ENCODE measurements at places on chromosomes 4 and X.

DNA sequence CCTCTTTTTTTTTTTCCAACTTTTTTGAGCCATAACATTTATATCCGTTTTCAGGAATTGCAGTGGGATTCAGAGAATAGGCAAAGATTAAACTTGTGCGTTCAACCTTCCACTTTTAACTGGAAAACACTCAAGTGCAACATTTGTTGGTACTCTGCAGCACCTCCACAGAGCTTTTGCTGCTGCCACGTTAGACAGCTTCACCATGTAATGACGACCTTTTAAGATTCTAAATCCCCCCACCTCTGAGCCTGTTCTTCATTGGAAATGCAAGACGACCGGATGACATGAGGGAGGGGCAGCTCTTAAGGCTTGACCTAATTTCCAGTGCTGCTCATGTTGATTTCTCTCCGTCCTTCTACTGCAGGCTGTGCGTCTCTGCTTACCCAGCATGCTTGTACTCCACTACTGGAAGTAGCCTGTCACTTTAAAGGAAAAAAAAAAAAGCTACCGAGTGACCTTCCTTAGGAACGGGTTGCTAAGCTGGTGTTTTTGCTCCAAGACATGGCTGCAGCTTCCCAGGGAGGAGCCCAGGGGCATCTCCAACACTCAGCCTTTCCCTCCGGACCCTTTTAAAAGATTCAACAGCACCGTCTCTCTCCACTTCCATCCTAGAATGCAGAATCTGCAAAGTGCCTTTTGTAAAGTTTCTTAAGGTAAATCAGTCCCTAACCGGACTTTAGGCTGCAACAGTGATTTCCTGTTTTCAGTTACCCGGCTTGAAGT lies at the start of gene CC2D2A:
CC2D2A (plus strand) TSS at position 481 of the 726 bp plus-strand sequence. CDS start 6,051 bp downstream, outside the sequence.
- DNase-seq: peak; percentile 41

DNA sequence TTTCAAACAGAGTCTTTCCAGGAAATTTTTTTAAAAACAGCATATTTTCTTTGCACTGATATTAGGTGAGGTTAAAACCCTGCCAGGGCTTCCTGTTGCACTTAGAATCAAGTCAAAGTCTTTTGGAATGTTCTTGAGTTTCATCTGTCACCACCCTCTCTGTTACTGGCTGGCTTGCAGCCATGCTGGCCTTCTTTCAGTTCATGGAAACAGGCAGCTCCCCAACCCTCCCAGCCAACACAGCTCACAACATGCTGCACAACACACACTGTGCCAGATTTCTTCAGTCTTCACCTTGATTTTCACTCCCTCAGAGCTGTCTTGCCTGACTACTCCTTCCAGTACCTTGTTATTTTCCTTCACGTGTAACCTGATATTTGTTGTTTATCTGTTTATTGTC lies 129.5 kb downstream of the KCNIP4 start:
- DNase-seq: no peak

DNA sequence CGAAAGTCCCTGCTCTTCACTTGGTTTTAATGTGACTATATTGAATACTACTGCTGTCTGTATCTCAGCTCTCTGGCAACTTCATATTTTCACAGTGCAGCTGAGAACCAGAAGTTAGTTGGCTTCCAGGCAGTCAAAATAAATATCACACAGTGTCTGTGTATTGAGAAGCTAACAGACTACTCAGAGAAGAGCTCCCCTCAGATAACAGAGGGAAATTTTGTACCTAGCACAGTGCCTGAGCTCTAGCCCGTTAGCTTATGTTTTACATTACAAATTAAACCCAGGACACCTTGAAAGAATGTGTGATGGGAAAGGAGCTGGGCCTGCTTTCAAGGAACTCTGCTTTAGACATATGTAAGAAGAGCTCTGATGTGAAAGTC lies 22.7 kb downstream of the JADE1 start:
- no peak for DNase-seq

DNA sequence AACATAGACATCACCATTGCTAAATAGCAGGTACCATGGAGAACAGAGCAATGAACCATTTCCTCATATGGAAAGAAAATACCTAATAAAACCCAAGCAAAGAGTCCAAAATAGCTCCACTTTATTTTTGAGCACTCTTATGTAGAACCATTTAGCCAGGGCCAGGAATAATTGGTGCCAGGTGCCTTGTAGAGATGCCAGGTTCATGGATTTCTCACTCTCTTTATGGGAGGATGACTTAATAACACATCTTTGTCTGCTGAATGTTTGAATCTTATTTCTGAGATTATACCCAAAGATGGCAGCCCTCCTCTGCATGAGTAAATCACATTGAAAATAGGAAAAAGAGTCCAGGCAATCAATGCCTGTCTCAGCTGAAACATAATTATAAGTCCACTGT lies 212.3 kb upstream of the SFRP2 start:
- no peak for DNase-seq

- DNase-seq: peak; percentile 28
These were observed 1.0 kb downstream of the AGA start for GRCh38 chr4:177441061-177441802.

- DNase-seq: no peak
These were observed 92.4 kb downstream of the SLITRK2 start for GRCh38 chrX:145910017-145910416.

DNA sequence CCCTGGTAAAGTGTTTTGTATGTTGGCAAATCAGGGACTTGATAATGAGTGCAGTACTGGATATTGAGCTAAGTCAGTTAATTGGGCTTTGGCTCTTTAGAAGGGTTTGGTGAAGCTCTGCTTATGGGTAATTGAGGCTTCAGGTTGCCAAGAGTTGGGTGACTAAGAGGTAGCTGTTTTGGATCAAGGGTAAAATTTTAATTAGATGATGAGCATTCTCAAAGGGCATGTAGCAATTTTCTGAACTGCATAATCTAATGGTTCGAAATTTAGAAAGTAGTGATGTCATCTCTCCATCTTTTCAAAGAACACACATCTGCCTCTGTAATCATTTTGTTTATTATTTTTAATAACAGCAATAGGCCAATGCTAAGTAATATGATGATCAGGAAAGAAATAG lies 5.5 kb upstream of the TRIM2 start:
- DNase-seq: no peak

DNA sequence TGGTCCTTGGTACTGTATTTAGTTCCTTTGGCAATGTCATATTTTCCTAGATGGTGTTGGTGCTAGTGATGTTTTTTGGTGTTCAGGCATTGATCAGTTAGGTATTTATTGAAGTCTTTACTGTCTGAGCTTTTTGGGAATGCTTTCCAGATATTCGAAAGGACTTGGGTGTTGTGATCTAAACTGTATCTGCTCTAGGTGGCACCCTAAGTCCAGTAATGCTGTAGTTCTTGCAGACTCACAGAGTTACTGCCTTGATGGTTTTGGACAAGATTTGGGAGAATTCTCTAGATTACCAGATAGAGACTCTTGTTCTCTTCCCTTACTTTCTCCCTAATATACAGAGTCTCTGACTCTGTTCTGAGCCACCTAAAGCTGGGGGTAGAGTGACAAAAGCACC lies 513.6 kb upstream of the PITX2 start:
- no peak for DNase-seq

DNA sequence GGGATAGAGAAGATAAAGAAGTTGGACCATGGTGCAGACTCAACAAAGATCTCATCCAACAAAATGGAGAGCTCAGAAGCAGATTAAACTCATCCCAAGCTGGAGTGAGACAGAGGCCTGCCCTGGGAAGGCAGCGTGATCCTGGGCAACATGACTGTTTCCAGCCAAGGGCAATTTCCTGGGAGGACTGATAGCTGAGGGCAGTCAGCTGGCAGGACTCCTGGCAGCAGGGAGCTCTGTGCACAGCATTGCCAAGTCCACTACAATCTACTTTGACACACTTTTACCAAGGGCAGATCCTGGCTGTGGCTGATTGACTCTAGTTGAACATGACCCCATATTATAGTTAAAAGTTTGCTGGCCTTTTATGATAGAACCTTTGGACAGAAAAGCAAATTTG lies 357.3 kb upstream of the RASGEF1B start:
- DNase-seq: no peak

DNA sequence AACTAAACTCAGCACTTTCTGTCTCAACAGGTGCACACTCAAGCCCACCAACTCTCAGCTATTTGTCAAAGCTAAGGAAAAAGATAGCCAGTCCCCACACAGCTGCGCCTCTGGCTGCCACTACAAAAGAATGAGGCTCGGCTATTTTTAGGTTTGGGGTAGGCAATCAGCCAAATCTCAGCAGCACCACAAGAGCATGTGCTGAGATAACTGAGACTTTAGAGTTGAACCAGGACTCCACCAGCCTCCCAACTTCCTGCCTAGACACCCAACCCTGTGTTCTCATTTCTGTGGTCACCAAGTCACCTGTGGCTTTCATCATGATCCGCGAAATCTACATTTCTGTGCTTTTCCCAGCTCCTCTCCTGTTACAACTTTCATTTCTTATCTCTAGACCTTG lies 28.0 kb downstream of the DMD start:
- peak; percentile 7 for DNase-seq

DNA sequence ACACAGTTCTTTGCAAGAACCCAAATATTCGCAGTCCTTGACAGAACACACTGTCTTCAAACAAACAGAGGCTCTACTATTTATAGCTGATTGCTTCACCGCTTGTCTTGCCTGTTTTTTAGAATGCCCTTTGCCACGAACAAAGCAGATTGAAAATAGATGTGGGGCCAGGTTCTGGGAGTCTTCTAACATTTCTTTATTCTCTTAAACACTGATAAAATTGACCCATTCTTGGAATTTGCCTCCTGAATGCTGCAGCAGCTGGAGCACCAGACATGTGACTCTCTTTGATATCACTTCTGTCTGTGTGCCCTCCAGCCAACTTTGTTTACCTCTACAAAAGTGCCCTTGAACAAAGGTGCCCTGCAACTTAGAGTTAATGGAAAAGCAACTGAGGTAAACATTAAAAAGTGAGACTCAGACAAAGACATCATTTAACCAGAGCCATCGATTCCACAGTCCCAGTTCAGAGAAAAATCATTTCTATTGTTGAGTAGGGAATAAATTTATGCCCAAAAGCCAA lies 64.2 kb upstream of the SPP1 start:
- DNase-seq: no peak

DNA sequence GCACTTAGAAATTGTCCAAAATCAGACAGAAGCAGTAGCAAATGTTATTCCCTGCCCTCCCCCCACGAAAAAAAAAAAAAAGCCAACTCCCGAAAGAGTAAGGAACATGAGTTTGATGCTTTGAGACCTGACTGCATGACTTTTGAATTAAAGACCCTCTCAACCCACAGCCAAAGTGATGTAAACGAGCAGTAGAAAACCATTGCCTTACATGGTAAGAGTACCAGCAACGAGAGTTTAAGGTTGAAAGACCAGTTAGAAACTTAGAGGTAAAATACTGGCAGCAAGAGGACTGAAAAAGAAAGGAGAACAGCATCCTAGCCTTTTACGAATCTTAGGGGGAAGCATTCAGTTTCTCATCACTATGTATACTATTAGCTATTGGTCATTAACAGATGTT lies 10.0 kb upstream of the ANXA10 start:
- no peak for DNase-seq

DNA sequence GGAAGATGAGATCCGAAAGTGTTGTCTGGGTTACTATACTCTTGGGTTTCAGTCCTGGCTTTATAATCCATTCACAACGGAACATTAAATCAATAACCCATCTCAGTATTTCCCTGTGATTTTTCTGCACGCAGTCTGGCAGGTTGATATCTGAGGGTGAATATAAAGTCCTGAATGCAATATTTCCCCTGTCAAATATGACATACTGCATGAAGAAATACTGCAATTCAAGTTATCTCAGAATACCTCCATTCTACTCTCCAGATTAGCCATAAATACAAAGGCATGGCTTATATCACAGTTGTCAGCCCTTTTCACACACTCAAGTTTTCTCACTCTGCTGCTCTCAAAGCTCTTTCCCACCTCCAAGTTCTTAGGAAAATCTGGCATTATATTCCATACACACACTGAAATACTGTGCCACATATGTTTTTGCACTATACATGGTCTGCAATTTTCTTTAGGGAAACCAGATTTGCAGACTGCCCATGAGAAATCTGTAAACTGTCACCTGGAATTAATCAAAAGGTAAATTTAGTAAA lies 64.7 kb downstream of the WDFY3 start:
- no peak for DNase-seq

GRCh38 chr4:185304541-185304940 lies 91.2 kb downstream of the LRP2BP start:
- DNase-seq: no peak

- no peak for DNase-seq
These were observed 1047.7 kb upstream of the GRID2 start for GRCh38 chr4:91256043-91256442.

DNA sequence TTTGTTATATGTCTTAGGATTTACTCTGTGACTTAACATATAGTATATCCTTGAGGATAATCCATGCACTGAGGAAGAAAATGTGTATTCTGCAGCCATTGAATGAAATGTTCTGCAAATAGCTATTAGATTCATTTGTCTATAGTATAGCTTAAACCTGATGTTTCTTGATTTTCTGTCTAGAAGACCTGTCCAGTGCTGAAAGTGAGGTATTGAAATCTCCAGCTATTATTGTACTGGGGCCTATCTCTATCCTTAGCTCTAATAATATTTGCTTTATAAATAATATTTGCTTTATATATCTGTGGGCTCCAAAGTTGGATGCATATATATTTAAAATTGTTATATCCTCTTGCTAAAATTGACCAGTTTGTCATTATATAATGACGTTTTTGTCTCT lies 26.7 kb upstream of the MAGEC3 start:
- no peak for DNase-seq
